ENCODE measurements at places on chromosomes 1 and 21.

- no peak for DNase-seq
Observed at GRCh38 chr1:62295921-62296491, 23.2 kb downstream of the KANK4 start.

GRCh38 chr1:30868833-30869435 lies 39.6 kb downstream of the SDC3 start:
- peak; percentile 60 for DNase-seq

DNA sequence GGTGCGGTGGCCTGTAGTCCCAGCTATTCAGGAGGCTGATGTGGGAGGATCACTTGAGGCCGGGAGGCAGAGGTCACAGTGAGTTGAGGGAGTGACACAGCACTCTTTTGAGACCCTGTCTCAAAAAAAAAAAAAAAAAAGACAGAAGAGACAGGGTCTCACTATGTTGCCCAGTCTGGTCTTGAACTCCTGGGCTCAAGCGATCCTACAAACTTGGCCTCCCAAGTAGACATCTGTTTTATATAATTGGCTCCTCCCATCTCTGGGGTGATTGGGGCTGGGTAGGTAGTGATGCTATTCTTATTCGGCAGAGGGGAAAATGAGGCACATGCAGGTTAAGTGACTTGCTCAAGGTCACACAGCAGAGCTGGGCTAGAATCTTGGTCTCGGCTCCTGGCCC lies 23.6 kb upstream of the VPS13D start:
- no peak for DNase-seq

- DNase-seq, result no peak
Observed at GRCh38 chr1:25556132-25556670, 12.8 kb downstream of the LDLRAP1 start.

GRCh38 chr1:15110867-15111230 lies 42.7 kb upstream of the TMEM51 start:
- DNase-seq, result no peak

DNA sequence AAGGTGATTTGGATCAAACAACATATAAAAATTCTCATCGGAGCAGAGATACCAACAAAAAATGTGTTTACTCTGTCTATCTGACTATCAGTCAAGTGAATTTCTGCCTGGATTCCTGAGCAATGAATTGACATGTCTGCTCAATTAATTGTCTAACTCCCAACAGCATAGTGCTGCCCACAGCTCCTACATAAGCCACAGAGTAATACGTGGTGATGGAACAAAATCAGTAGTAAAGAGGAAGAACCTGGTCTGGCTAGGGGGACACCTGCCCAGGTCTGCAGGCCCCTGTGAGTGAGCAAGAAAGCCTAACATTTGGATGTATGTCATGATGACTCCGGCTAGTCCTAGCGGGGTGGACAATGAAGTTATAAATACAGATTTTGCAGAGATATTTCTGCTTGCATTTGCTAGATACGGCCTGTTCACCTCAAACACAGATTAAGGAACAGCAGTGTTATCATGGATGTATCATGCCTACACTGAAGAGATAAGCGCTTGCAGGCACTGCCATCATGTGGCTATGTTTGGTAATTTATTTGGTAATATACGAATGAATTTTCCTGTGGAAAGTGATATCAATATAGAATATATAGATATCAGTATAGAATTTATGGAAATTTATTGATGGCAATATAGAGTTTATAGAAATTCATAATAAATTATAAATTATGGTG lies 69.6 kb upstream of the LRRC8B start:
- DNase-seq, result peak; percentile 40

GRCh38 chr21:36517366-36518075 lies 37.6 kb upstream of the CLDN14 start:
- DNase-seq, result no peak

DNA sequence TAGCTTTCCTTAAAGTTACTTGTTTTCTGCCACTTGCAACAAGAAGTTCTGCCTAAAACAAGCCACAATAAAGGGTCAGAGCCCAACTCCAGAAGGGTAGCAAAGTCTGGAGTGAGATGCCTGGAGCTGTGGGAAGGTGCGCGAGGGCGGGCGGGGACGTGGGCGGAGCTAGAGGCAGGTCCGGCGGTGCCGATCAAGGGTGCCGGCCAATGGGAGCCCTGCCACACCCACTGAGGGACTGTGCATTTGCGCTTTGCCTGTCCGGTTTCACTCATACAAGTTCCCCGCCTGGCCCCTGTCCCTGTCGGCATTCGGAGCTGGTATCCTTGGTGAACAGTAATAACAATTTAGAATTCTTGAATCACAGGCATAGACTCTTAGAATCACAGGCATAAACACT lies 732.4 kb downstream of the MATN1 start:
- no peak for DNase-seq

DNA sequence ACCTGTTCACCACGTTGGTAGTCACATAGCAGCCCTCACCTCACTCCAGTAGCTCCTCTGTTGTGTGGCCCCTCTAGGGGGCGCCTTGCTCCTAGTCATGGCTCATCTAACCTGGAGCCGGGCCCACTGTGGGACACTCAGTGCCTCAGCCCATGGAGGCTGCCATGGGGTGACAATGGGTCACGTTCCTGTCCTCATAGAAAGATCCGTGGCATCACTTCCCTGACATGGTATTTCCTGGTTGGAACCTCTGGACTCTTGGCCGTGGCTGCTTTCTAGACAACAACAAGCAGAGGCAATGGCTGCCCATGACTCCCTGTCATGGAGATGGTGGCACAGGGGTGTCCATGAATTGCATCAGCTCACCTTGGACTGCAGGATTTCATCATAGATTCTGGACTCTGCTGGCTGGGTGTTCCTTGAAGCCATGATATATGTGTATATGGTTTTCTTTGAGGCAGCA lies 27.5 kb upstream of the SLAMF6 start:
- no peak for DNase-seq

DNA sequence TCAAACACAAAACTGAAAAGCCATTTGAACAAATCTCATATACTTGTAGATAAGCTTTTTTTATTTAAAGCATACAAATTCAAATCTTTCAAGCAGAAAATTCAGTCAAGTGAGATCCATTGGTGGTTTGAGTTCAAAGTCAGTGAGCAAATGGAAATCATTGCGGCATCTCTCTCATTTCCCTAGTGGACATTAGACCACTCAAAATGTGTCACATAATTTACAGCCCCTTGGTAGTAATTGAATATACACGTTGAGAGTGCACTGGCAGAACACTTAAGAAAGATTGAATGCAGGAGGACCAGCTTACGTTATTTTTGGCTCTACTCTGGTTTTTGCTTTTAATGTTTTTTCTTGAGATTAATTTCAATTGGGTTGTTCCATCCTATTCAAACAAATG lies 633.7 kb downstream of the USP25 start:
- DNase-seq, result no peak

DNA sequence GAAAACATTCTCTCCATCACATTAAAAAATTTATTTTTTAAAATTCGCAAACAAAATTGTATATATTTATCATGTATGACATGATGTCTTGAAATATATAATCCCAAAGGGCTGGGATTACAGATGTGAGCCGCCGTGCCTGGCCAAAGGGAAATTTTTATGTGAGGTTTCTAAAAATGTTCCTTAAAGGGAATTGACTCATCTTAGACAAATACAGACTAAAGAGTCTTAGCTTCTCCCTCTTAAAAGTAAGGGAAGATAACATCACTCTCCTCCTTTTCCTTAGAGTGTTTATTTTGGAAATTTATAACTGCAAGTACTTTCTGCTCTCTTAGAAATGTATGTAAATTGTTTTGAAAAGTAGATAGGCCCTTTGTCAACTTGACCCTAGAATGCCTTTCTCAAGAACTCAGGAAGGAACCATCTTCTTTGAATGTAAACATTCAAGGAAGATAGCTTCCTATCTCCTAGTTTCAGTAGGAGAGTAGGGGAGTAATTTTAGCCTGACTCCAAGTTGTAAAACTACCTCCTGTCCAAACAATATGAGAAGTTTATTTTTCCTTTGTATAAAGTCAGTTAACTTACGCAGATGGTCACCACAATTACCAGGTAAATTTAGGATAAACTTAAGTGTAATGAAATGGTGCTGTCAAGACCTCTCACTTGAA lies 59.5 kb downstream of the C21orf91 start:
- DNase-seq, result no peak

DNA sequence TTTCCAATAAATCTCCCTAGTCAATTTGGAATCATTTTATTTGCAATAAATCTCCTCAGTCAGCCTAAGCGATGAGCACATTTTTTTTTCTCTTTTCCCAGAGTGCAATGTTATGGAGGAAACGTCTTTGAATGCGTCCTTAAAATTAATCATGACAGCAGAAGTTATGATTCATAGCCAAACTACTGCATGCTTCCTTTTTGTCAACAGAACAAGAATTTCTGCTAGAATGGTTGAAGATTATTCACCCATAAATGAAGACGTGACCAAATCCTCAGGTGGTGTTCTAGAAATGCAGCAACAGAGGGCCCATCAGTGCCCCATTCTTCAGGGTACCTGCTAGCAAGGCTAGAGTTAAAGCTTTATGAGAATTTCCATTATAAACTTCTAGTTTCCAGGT lies 407.9 kb upstream of the PKN2 start:
- DNase-seq, result no peak

GRCh38 chr1:89060091-89060490 lies 4.9 kb downstream of the GBP1 start:
- DNase-seq, result no peak

- no peak for DNase-seq
Observed at GRCh38 chr1:86507935-86508582, 38.8 kb upstream of the CLCA4 start.

All from GM13976 (cell line).